ENCODE measurements at places on chromosomes 11 and 22.

DNA sequence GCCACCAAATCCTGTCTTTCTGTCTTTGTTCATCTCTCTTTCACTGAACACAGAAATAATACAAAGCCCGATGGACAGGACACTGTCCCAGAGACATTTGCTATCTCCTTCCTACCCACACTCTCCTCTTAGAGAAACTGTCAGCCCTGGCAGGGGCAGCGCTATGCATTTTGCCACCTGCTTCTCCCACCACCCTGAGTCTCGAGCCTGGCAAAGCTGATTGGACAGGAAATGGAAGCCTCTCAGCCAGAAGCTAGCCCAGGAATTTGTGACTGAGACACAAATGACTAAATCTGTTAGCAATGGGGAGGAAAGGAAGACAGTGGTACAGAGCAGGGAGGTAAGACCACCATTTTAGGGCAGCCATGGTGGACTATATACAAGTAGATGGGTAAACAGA, 14.9 kb upstream of the GALNT18 start:
- DNase-seq, result no peak

DNA sequence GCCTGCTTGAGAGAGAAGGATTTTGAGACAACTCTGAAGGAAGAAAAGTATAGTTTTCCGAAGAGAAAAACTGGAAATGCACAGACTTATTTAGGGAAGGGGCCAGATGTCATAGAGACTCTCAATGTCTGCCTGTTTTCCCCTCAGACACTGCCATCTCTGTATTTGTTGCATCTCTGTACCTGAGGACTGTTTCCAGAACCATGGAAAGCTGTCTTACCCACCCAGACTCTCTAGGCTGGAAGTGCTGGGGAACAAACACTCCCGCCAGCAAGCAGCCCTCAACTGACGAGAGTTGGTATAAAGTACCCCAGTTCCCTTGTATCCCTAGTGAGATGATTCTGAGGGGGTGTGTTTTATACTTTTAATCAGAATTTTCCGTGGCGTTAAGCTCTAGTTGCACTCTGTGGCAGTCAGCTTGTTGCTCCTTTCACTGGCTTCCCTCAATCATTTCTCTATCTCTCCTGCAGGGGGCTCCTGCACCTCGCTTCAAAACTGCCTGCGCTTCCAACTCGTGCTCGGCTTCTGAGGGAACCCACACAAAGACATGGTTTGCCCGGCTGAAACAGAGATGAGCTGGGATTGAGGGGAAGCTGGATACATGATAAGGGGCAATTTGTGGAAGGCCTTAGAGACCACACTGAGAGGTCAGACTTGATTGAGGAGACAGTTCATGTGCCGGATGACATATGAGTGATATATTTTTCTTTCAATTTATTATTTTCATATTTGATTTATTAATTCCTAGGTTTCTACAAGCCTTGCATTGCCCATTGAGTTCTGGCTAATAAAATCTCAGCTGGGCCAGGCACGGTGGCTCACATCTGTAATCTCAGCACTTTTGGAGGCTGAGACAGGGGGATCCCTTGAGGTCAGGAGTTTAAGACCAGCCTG, 36.9 kb upstream of the CLPB start:
- DNase-seq, result peak; percentile 11

DNA sequence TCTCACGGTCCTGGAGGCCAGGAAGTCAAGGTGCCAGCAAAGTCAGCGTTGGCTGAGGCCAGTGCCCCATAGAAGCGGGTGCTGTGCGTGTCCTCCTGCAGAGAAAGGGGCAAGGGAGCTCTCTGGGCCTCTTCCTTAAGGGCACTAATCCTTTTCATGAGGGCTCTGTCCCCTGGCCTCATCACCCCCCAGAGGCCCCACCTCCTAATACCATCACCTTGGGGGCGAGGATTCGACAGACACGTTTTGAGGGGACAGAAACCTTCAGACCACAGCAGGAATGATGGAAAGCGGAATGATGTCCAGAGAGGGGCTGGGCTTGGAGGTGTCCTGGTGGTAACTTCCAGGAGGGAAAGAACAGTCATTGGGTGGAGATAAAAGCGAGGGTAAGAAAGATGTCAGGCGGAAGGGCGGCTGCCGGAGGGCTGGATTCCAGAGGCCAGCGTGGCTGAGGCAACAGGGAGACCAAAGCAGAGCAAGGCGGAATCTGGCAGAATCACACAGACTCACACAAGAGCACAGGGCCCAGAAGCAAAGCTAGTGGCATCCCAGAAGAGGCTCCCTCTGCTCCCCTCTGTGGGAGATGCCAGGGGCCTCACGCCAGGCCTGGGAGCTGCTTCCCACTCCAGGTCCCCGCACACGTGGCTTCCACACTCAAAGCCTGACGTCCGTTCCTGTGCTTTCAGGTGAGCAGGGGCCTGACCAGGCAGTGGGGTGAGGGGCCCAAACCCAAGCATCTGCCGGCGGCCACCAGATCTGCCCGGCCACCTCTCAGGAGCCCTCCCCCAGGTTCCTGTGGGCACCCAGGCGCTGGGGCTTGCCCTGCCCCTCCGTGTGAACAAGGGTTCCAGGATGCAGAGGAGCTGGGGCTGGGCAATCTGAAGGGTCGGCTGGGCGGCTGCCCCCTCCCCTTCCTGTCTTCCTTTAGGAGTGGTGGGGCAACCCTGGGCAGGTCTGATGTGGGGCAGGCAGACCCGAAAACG, 784.5 kb downstream of the BRD1 start:
- no peak for DNase-seq

GRCh38 chr11:66547662-66548009, 933 bp downstream of the ACTN3 start:
- DNase-seq, result no peak

DNA sequence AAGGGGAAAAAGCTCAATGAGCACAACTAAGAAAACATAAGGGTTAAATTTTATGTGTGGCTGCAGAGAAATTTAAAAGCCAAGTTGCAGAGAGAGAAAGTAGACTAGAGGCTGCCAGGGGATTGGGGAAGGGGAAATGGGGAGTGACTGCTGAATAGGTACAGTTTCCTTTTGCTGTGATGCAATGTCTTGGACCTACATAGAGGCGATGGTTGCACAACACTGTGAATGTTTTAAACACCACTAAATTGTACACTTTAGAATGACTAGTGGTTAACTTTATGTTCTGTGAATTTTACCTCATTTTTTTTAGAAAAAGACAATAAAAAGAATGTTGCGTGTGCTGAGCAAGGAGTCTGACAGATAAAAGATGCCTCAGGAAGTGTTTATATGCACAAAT, 36.5 kb downstream of the TENM4 start:
- no peak for DNase-seq

- no peak for DNase-seq
Observed at GRCh38 chr11:92892802-92893684, 76.4 kb upstream of the MTNR1B start.

GRCh38 chr11:66066751-66067150, 3.3 kb upstream of the PACS1 start:
- DNase-seq, result no peak

DNA sequence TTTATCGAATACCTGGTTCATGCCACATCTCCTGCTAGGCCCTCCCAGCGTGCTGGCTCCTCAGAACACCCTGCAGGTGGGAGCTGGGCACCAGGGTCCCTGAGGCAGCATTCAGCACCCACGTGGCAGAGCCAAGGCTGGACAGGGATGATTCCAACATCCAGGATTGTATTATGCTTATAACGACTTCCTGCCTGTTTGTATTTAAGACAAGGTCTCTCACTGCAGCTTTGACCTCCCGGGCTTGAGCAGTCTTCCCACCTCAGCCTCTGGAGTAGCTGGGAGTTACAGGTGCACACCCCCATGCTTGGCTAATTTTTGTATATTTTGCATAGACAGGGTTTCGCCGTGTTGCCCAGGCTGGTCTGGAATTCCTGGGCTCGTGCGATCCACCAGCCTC, 64.7 kb upstream of the WNT7B start:
- no peak for DNase-seq

GRCh38 chr11:66007201-66007634, 4.6 kb upstream of the CST6 start:
- no peak for DNase-seq

GRCh38 chr11:2665526-2666400, 34.0 kb downstream of the KCNQ1OT1 start:
- no peak for DNase-seq

DNA sequence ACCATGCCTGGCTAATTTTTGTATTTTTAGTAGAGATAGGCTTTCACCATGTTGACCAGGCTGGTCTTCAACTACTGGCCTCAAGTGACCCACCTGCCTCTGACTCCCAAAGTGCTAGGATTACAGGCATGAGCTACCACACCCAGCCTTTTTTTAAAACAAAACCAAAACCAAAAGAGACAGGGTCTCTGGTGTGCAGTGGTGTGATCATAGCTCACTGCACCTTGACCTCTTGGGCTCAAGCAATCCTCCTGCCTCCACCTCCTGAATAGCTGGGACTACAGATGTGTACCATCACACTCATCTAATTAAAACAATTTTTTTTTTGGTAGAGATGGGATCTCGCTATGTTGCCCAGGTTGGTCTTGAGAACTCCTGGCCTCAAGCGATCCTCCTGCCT, 77.7 kb downstream of the PTPRJ start:
- DNase-seq, result no peak

DNA sequence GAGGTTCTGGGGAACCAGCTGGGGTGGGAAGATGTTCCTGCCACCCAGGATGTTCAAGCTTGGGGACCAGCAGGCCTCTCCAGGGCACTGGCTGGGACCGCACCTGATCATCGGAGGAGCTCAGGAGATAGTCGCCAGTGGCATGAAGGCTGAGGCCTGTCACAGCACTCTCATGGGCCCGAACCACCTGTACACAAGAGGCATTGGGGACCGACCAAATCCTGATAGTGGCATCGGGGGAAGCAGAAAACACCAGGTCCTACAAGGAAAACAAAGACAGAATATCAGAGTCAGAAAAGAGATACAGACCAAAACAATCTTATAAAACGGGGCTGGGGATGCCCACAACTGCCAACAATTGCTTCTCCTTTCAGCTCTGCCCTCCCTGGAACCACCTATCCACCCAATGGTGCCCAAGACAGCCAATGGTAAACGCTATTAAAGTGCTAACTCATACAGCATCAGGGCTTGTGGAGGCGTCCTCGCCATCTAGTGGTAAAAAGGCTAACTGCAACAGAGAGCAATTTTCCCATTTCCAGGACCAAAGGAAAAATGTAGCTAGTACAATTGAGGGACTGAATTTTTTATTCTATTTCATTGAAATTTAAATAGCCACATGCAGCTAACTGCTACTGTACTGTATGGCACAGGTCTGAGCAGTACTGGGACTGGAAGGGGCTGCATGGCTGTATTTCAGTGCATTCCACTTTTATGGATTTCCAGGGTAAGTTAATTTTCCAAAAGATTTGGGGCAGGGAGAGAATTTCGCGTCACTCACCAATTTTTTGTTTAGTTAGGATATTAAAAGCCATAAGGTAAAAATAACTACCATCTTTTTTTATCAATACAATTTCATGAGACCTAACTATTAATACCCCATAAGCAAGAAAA, 7.1 kb downstream of the PRPF19 start:
- no peak for DNase-seq

DNA sequence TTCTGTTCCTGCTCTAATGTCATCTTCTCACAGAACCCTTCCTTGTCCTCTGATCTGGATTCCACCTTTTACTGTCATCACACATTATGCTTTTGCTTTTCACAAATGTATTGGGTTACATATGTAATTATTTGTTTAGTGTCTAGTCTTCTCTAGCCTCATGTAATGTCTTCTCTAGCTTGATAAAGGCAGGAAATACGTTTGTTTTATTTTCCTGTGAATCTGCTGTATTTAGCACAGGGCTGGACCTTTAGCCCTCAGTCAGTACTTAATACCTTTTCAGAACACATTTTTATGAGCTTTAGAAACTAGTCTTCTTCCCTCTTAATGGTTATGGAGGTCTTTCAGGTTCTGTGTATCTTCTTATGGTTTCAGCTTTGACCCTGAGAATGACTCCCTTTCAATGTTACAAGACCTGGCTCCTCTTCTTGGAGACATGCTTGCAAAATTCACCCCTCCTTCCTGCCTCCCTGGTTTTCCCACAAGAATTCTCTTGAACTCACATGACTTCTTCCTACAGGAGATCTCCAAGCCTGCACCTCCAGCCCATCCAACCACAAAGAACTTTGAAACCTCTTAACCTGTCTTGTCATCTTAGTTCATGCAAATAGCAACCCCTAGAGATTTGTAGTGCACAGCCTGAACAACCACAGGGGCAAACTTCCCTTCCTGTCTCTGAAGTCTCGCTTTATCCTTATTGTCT, 132.7 kb upstream of the DDI1 start:
- no peak for DNase-seq

DNA sequence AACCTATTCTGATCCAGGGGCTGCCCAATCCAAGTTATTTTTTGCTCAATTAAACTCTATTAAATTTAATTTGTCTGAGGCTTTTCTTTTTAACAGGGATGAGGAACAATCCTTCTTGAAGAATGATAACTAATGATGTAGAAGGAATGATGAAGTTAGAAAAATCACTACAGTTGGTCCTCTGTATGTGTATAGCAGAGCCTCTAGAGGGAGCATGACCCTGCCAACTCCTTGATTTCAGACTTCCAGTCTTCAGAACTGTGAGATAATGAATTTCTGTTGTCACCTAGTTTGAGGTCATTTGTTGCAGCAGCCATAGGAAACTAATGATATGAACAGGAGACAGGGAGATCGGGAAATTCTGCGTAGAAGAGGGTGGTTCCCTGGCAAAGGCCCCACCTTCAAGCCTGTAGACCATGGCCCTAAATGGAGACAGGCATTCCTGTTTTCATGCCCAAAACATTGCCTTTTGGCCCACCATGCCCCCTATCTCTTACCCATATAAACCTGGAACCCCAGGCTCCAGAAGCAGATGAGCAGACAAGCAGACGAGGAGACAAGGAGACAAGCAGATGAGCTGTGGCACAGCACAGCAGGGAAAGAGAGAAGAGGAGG, 7.7 kb upstream of the QSER1 start:
- no peak for DNase-seq

DNA sequence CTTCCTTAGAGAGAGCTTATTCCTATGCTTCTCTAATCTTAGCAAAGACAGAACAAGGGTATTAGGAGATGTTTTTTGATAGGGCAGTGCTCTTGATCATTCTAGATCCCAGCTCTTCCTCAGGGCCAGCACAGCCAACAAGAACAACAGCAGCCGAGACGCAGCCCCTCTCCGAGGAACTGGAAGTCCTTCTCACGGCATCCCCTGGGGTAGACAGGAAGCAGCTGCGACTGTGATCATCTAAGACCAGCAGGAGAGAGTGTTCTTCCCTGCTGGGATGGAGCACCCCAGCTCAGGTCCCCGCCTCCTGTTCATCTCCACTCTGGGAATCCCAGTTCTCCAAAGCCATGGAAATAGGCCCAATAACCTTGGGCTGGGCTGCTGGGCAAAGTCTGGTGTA, 29.6 kb downstream of the IRAG1 start:
- DNase-seq, result no peak

DNA sequence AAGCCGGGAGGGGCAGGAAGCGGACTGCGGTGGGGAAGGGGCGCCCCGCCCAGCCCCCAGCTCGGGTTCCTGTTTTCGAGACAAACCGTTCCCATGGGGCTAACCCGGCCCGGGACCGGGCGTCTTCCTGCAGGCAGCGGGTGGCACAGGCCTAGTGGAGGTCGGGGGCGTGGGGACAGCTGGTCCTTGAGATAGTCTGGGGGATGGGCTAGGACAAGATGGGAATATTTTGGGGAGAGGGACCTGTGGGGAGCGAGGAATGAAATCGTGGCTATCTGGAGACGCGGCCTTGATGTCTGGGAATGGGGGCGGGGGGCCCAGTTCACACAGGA, 1.2 kb upstream of the RASGRP2 start:
- peak; percentile 45 for DNase-seq

GRCh38 chr11:47669856-47670255, 27.5 kb upstream of the MTCH2 start:
- no peak for DNase-seq

- no peak for DNase-seq
Observed at GRCh38 chr11:29009426-29009825, 901.2 kb downstream of the METTL15 start.
